ENCODE measurements at places on chromosomes 13 and 19. TPM values are rescaled to one million over a fixed set of nuclear protein-coding genes. Genes with fewer than 3 reads are reported as not detected.

The EFNB2 gene
- total RNA-seq = 17.0 TPM

The CDX2 gene
- not detected for total RNA-seq

The ZFP82 gene
- total RNA-seq = 9.0 TPM

The NRTN gene
- not detected for total RNA-seq

The SLITRK5 gene
- not detected for total RNA-seq

The ZNF554 gene
- total RNA-seq = 5.8 TPM

The PLIN5 gene
- not detected for total RNA-seq

The IGFL2 gene
- not detected for total RNA-seq
